ENCODE measurements at places on chromosomes 12 and 14.

DNA sequence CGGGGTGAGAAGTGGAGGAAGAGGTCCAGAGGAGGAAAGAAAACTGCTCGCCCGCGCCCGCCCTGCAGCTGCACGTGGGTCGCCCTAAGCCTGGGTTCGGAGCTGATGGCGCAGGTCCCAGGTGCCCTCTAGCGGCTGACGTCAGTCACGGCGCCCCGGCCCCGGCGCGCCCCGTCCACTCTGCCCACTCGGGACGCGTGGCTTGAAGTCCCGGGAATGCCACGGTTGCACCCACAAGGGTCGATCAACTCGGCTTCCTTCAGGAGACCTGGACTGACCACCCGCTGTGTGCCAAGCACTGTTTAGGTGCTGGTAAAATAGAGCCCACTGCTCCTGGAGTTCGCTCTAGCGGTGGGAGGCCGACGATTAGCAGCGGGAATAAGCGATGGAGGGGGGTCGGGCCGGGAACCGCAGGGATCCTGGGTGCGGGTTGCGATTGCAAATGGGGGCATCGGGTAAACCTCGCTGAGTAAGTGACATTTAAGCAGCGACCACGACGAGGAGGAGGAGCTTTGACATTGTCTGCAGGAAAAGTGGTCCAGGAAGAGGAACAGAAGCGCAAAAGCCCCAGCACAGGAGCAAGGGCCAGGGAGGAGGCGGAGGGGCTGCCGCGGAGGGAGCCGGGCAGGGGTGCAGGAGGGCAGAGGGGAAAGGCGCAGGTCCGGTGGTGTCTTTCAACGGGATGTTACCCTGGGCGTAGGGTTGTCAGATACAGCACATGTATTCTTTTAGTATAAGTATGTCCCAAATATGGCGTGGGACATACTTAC is 5.1 kb upstream of the ZNF839 start:
- DNase-seq: peak; percentile 68

DNA sequence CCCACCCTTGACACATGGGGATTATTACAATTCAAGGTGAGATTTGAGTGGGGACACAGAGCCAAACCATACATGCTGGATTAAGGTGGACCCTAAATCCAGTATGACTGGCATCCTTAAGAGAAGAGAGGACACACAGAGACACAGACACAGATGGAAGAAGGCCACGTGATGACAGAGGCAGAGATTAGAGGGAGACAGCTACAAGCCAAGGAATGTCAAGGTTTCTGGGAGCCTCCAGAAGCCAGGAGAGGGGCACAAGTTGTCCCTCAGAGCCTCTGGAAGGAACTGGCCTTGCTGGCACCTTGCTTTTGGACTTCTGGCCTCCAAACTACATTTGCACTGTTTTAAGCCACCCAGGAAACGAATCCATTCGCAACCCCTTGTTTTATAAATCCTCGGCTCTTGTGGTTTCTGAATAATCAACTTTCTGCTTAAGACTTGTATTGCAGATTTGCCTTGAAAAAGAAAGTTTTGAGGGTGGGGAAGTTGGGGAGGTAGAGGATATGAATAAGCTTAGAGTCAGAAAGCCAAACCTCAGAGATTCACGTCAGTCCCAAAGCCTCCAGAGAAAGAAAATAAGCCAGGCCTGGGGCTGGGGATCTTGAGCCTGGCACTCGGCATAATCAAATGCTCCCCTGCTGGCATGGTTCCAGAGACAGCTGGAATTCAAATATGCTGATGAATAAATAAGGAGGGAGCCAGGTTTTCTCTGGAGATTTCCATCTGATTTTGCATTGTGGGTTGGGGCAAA is 224.2 kb upstream of the PWP1 start:
- DNase-seq: no peak

- DNase-seq: no peak
These were observed 71.7 kb downstream of the SLC2A13 start for GRCh38 chr12:40034156-40034555.

DNA sequence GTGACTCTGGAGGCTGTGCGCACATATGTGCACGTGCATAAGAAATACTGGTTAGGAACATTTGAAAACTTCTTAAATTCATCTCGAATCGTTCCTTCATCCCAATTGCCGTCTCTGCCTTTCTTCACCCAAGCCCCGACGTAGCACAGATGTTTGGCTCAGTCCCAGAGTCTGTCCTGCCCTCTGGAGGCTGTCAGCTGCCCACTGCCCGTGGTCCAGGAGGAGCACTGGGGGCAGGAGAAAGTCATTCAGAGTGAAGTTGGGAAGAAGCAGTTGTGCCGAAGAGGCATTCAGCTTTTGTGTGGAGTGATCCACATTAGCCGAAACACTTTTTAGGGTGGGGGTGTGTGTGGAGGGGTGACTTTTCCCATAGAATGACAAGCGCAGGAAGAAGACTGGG is 124.9 kb downstream of the TSPAN9 start:
- no peak for DNase-seq

- no peak for DNase-seq
These were observed 22.9 kb downstream of the SOCS2 start for GRCh38 chr12:93595351-93595750.

DNA sequence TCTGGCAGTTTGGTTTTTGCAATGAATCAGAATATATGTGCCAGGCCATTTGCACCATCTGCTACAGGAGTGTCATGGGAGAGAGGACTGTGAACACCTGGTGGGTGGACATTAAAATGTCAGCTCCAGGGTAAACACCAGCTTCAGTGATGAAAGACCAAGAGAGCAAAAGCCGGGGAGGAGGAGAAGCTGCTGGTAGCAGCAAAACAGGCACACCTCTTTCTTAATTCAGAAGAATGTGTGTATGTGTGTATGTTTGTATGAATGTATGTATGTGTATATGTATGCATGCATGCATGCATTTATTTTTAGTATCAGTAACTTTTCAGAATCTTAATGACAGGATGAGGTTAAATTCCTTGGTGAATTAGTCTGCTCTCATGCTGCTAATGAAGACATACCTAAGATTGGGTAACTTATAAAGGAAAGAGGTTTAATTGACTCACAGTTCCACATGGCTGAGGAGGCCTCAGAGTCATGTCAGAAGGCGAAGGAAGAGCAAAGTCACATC is 357.4 kb upstream of the PRICKLE1 start:
- no peak for DNase-seq

- no peak for DNase-seq
These were observed 124.6 kb downstream of the RFLNA start for GRCh38 chr12:124419292-124420040.

DNA sequence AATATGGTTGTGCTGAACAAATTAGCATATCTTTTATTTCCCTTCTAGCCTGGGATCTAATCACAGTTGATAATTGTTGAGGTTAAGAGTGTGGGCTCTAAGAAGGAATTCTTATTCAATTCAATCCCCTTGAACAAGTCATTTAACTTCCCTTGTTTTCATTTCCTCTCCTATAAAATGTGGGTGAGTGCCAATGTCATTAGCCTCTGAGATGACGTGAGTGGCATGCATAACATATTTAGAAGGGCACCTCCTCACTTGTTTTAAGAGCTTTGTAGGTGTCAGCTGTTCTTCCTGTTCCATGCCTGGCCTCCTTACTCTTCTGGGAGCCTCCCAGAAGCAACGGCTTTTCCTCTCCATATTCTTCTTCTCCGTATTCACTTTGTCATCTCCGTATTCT is 155.4 kb upstream of the NEDD1 start:
- DNase-seq: no peak

- DNase-seq: no peak
These were observed 405.0 kb upstream of the LRFN5 start for GRCh38 chr14:41201696-41202095.

DNA sequence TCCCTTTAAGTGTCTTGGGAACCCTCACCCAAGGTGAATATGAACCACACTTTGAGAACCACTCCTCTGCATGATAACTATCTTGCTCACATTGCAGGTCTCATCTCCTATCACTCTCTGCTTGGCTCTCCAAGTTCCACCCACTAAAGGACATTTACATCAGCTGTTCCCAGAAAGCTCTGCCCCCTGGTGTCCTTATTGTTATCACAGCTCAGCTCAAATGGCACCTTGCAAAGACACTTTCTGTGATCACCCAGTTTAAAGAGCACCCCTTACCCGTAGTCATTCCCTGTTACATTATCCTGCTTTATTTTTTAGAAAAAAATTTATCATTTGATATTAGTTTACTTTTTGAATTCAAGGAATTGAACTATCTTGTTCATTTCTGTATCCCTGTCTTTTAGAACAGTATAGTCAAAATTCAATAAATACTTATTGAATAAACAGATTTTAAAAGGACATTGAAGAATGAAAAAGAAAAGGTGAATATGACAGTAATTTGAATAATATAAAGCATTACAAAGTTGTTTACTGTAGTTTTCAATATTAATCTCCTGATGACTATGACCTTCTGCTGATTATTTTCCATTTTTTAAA is 20.5 kb upstream of the GUCY2C start:
- DNase-seq: no peak

GRCh38 chr12:31896514-31897039 is 62.6 kb upstream of the RESF1 start:
- DNase-seq: peak; percentile 73

GRCh38 chr14:84399296-84399910 is 1130.5 kb upstream of the FLRT2 start:
- no peak for DNase-seq

- no peak for DNase-seq
These were observed 25.4 kb downstream of the ATG14 start for GRCh38 chr14:55386037-55386808.

- DNase-seq: no peak
These were observed 7.1 kb downstream of the CSRP2 start for GRCh38 chr12:76871742-76872141.

DNA sequence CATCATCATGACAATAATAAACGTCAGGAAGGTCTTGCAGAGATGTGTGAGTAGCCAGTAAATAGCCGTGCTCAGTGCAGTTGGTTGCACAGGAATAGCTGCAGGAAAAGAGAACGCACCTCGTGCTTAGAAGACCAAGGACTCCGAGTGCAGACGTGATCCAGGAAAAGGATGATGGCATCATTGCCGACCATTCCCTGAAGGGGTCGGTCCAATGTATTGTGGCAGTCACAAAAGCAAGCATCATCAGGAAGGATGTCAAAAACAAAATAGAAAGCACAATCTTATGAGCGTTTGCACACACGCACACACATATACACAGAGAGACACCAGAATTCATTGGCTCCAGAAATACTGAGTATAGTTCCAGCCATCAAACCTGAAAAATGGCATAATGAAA is 12.8 kb downstream of the DUSP6 start:
- no peak for DNase-seq

DNA sequence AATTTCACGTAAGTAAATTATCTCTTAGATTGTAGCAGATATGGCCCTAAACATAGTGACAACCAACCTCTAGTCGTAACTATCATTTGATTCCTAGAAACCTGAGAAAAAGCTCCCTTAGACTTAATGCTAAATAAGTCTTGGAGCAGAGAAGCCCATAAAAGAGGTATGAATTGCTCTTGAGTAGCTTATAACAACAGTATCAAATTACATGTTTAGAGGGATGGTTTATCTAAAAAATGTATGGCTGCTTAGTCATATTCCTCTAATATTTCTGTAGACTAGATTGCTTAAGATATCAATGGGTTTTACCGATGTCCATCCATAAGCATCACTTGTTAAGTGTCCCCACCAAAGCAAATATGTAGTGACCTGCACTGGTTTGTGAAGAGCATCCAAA is 259.7 kb downstream of the NELL2 start:
- no peak for DNase-seq

GRCh38 chr12:33587784-33588712 is 148.4 kb upstream of the SYT10 start:
- DNase-seq: no peak

GRCh38 chr12:113472191-113473121 is 785 bp upstream of the LHX5 start:
- no peak for DNase-seq

DNA sequence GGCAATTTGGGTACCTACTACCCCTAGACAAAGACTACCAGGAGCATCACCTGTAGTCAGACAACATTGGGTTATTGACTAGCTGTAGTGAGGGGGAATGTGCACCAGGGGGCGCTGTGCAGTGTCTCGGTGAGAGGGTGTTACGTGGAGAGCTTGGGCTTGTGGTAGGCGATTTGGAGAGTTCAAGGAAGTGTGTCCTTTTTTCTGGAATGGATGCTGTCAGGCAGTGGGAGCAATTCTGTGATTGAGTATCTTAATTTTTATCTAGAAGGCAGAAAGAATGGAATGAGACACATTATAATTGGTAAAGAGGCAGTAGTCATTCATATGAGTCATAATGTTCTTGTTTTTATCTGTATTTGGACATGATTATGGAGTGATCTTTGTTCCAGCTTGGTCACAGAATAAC is 187.7 kb downstream of the GALC start:
- no peak for DNase-seq

DNA sequence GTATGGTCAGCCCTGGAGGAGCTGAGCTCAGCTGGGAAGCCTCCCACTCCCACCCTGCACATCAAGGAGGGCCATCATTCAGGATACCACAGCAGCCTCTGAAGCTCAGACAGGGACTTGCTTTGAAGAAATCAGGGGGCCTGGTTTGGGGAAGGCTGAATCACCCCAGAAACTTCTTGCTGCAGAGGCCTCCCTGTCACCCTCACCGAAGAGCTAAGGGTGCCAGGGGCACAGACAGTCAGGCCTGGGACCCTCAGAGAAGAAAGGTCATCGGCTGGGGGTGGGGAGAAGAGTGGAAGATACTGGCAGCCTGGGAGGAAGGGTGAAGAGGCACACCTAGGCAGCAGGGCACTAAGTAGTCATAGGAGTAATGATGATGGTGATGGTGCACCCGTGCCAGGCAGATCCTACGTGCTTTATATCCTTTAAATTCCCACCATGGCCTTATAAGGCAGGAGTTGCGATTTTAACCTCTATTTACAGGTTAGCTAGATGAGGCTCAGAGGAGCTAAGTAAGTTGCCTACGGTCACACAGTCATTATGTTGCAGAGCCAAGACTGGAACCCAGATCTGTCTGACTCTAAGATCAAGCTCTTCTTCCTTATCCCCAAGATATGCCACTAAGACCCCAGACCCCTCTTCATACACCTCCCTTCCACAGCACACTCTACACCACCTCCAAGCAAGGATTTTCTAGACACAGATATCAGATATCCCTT is 28.5 kb upstream of the PNMA1 start:
- DNase-seq: no peak

DNA sequence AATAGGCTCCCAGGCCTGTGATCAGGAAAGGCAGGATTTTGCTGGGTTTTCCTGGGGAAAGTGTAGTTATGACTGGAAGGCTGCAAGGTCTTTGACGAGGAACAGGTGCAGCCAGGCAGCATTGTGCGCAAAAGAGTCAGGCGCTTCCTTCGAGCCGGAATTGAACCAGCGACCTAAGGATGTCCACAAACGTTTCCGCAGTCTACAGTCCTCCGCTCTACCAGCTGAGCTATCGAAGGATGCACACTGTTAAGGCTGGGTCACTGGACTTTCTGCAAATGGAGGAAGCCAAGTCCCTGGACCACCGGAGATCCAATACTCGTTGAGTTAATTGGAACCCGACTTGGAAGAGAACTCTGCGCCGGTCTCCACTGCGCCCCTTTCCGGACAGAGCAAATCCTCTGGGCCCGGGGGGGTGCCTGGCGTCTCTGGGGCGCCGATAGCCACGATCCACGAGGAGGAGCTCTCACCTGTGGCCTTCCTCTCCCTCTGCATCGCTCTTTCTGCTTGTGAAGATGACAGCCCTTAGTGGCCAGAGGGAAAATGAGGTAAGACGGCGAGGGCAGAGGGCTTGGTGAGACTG is 18.4 kb upstream of the OR6S1 start:
- no peak for DNase-seq

- DNase-seq: no peak
These were observed 46.5 kb downstream of the TSPAN9 start for GRCh38 chr12:3123729-3124128.

- no peak for DNase-seq
These were observed 65.9 kb downstream of the DAAM1 start for GRCh38 chr14:59254146-59254910.

Measured in stimulated activated CD8-positive, alpha-beta memory T cell treated with anti-CD3 and anti-CD28 coated beads, Interleukin-4, amount 100 ng/mL, for 1 hour (primary cell).